ENCODE measurements at places on chromosomes 11 and 22.

GRCh38 chr11:117816151-117816741, 8.3 kb downstream of the FXYD2 start:
- DNase-seq = no peak

DNA sequence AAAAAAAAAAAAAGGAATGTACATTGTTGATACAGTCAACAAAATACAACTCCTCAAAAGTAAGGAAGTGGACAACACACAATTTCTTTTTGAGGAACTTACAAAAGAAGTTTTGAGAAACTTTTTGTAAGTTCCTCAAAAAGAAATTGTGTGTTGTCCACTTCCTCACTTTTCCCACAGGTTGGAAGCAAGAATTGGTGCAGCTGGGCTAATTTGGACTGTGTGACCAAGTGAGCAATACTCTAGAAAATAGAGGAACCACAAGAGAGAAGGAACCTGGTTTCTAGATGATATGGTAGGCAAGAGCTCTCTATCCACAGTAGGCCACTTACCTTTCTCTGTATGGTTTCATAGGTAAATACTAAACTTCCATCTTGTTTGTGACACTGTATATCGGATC, 1053.8 kb downstream of the LRRC4C start:
- no peak for DNase-seq

- DNase-seq = no peak
Measured at GRCh38 chr11:4560467-4560866, 15.5 kb downstream of the OR52M1 start.

DNA sequence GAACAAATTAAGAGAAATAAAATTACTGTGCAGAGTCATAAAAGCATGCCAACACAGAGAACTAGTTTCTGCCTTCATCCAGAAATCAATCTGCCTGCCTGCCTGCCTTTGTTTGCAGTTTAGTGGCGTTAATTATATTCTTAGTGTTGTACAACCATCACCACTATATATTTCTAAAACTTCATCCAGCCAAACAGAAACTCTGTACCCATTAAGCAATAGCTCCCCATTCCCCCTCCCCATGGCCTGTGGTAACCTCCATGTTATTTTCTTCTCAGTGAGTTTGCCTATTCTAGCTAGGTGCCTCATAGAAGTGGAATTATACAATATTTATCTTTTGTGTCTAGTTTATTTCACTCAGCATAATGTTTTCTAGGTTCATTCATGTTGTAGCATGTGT, 183.2 kb upstream of the TBCEL start:
- DNase-seq = no peak

DNA sequence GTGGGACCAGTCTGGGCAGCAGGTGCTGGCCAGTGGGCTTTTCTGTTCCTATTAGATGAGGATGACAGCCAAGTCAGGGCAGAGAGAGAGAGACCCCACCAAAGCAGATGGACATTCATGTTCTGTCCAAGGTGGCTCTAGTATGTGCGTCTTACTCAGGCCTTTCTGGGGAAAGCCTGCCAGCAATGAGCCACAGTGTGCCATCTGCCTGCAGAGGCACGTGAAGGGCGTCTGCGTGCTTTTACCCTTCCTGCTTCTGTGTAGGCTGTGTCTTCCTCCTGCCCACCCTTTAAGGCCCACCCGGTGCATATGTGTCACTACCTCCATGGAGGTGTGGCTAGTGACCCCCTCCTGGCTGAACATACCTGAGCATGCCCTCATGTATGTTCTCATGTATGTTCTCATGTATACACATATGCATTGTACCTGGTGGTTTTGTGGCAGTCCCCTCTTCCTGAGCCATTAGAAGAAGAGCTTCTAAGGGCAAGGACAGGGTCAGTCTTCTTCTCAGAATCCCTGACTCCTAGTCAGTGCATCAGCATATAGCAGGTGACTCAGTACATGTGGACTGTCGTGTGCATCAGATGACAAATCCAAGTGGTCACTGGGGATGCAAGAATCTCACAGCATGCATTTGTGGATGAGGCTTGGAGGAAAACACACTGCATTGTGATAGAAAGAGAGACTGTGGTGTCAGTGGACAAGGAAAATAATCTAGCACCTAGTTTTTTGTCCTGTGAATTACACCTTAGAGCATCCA, 90.4 kb upstream of the YWHAH start:
- DNase-seq = no peak

GRCh38 chr22:36336246-36337182, 51.3 kb downstream of the MYH9 start:
- DNase-seq = no peak

- DNase-seq = peak; percentile 19
Measured at GRCh38 chr11:20388096-20389055, 860 bp downstream of the PRMT3 start.

DNA sequence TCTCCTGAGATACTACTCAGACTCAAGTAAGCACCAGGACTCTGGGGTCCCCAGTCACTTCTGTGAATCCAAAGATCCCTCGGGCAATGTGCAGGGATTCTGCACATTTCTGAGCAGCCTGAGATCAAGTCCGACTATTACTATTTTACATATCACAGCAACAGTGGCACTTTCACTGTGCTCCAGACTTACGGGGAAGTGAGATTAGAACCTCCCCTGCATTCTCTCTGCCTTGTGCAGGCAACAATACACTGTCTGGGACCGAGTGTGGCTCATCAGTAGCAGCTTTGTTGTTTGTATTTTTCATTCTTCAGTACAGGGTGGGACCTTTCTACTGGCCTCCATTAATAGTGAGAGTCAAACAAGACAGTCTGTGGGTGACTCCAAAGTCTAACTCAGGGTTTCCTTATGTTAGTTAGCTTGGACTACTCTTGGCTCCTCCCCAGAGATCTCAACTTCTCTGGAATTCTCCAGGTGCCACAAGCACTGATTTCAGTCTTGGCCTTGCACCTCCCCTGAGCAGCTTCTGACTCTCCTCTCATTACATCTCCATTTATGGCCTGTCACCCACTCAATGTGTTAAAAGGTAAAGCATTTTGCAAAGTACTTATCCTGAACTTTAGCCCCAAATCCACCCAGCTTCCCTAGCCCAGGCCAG, 76.2 kb upstream of the TOP3B start:
- no peak for DNase-seq

GRCh38 chr11:92663539-92663938, 305.9 kb upstream of the MTNR1B start:
- DNase-seq = no peak

DNA sequence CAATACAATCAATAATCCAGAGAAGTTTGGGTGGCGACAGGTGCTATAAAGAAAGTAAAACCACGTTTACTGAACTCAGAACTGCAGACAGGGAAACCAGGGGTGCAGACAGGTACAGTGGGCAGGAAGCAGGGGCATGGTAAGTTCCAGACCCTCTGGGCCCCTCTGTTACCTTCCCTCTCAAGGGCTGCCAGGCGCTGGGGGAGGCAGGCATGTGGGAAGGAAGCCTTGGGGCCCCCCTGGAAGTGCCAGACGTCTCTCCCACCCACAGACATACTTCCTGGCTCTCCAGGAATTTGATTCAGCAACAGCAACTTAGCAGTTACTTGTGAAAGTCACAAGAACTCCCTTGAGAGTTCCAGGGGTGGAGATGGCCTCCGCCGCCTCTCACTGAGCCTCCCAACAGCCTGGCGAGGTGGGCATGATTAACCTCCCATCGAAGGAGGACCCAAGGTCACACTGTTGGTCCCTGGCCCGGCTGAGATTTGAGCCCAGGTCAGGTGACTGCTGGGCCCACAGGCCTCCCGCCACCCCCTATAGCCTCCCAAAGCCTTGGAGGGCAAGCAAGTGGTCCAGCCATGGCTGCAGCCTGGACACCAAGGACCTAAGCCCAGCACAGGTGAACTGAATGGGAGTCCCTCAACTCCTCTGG, 14.1 kb upstream of the TSKU start:
- no peak for DNase-seq

- no peak for DNase-seq
Measured at GRCh38 chr11:40746282-40746681, 713.2 kb downstream of the LRRC4C start.

DNA sequence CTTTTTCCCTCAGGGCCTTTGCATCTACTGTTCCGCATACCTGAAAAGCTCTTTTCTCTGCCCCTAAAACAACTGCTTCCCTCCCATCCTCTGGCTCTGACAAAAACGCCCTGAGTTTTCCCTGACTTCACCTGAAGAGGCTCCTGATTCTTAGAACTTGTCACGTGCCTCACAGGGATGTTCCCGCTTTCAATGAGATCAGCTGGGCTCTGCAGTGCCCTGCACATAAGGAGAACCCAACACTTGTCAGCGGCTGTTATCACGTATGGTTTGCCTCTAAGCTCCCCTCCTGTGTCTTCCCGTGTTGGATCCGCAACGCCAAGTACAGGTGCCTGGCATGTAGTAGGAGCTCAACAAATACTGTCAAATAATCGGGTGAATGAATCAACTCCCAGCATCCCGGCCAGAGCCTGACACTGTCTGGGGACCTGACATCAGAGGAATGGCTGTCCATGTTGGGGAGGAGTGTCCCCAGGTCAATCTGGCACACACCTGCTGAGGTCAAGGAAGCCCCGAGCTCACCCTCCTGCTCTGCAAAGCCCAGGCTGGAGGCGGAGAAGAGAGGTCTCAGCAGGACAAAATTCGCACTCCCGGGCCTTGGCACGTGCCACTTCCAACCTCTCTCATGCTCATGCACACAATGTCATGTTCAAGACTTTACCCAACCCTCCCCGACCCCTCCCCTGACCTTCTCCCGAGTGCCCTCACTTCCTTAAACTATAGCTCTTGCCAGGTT, 4.2 kb upstream of the GRK2 start:
- no peak for DNase-seq

- DNase-seq = no peak
Measured at GRCh38 chr22:44931077-44931540, 78.7 kb downstream of the PHF21B start.

GRCh38 chr22:38072322-38073149, 11.4 kb downstream of the SLC16A8 start:
- no peak for DNase-seq

DNA sequence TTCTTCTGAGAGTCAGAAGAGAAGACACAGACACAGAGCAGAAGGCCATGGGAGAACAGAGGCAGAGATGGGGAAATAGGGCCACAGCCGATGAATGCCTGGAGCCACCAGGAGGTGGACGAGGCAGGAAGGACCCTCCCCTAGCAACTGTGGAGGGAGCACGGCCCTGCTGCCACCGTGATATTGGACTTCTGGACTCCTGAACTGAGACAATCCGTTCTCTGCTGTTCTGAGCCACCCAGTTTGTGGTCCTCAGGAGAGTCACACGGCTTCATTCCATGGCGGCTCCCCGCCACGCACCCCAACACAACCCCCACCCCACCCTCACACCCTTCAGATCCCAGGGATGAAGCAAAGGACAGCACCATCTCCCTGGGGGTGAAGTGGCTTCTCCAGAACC, 338.1 kb downstream of the CTTN start:
- DNase-seq = no peak

- DNase-seq = no peak
Measured at GRCh38 chr22:23570681-23571080, 9.4 kb downstream of the IGLL1 start.

DNA sequence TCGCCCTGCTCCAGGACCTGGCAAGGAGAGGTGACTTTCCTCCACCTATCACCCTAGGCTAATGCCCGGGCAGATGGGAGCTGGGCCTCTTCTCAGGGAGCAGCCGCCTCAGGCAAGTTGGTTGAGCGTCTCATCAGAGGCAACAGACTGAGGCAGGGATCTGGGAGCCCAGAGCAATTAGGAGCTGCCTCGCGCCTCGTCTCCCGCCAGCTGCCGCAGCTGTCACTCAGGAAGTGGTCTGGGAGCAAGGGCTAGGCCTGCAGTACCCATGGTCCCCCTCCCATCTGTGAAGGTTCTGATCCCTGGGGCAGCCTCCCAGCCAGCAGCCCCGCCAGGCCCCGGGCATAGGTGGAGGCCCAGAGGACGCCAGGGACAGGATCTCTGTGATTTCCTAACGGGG, 4.6 kb upstream of the CABP7 start:
- DNase-seq = peak; percentile 79

GRCh38 chr22:44521326-44522074, 23.5 kb upstream of the RTL6 start:
- no peak for DNase-seq

DNA sequence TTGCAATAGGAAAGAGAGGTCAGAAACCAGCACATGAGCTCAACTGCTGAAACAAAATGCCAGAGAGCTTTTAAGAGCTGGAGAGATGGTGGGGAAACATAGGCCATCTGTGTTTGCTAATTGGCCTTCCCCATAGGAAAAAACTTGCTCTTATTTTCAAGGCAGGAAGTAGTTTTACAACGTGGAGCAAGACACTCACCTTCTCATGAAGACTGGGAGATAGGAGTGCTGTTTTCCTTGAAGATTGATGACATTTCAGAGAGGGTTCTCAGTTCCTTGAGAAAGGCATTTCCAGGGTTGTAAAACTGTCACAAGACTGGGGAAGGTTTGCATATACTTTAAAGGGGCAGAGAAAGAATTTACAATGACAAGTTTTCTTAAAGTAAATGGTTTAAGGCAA, 586.3 kb upstream of the RAG2 start:
- no peak for DNase-seq

DNA sequence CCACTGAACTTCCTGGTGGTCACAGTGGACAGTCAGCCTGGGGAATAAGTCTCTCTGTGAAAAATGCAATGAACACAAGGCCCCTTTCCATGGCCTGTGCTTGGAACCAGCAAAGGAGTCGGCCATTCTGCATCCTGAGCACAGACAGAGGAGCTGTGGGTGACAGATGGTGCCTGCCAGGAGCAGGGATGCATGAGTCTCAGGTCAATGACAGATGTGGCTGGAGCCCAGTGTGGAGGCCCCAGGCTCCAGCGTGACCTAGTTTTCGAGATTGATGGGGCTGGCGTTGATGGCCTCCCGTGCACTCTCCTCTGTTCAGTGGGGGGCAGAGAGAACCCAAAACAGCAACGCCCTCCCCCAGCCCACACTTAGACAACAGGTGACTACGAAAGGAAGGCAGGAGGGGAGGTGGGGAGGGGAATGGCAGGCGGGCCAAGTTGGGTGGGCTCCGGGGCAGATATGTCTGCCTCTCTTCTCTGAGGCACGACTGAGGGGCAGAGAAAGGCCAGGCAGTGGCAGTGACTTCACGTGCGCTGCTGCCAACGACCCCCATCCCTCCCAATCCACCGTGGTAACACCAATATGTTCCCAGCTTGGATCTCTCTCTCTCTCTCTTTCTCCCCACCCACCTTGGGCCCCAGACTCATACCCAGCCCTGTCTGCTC, 34.4 kb upstream of the CD5 start:
- DNase-seq = no peak

GRCh38 chr11:61817471-61818202, 834 bp upstream of the FADS1 start:
- no peak for DNase-seq

- no peak for DNase-seq
Measured at GRCh38 chr22:27472975-27473374, 328.6 kb downstream of the MN1 start.

DNA sequence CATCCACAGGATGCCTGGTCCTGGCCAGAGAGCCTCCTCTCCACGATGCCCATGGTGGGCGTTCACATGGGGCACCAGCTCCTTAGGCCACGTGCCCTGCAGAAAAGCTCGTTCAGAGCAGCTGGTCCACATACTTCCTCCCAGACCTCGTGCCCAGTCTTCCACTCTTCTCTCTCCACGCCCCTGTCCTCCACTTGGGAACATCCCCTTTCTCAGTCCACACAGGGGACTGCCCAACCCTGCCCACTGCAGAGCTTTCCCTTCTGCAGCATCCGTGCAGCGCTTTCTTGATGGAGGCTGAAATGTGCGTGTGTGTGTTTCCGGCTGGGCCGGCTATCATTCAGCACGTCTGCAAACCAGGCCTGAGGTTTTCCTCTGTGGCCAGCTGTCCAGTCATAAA, 11.3 kb downstream of the TPCN2 start:
- no peak for DNase-seq

- DNase-seq = no peak
Measured at GRCh38 chr11:45665933-45666647, 668 bp upstream of the CHST1 start.

- no peak for DNase-seq
Measured at GRCh38 chr11:24754406-24754805, 257.6 kb downstream of the LUZP2 start.

Measured in NCI-H446 treated with DMSO at 0.1 percent for 48 hours (cell line).